ENCODE measurements at places on chromosomes 12 and 14. TPM values are rescaled to one million over a fixed set of nuclear protein-coding genes. Genes with fewer than 3 reads are reported as not detected.

GALNT6 gene
- total RNA-seq: 30.0 TPM

PAX9 gene
- not detected for total RNA-seq

FBLN5 gene
- 3.5 TPM for total RNA-seq

TAS2R20 gene
- 1.2 TPM for total RNA-seq

KRT83 gene
- total RNA-seq: not detected

KRT3 gene
- total RNA-seq: not detected

SSPN gene
- total RNA-seq: not detected

CFAP73 gene
- 0.55 TPM for total RNA-seq

TAMALIN gene
- total RNA-seq: 19.9 TPM

MIP gene
- not detected for total RNA-seq

RTL1 gene
- total RNA-seq: not detected

TSHR gene
- 0.39 TPM for total RNA-seq

FBXW8 gene
- total RNA-seq: 14.1 TPM

EIF2B1 gene
- total RNA-seq: 62.8 TPM

HRK gene
- total RNA-seq: not detected

ACSS3 gene
- not detected for total RNA-seq

RFLNA gene
- total RNA-seq: not detected

RNF212B gene
- not detected for total RNA-seq

CHGA gene
- not detected for total RNA-seq

OR4Q2 gene
- not detected for total RNA-seq

JAG2 gene
- total RNA-seq: 3.2 TPM

SIX4 gene
- total RNA-seq: not detected

BCL11B gene
- 99.5 TPM for total RNA-seq

BMP4 gene
- total RNA-seq: 0.34 TPM

SRRM4 gene
- not detected for total RNA-seq

OTOGL gene
- not detected for total RNA-seq

SNRPF gene
- 30.7 TPM for total RNA-seq

SPTLC2 gene
- total RNA-seq: 60.6 TPM

FAM222A gene
- total RNA-seq: 1.1 TPM

KRT75 gene
- total RNA-seq: not detected

CCDC175 gene
- total RNA-seq: not detected

RNF34 gene
- total RNA-seq: 84.5 TPM

AQP6 gene
- total RNA-seq: not detected

CBX5 gene
- total RNA-seq: 113 TPM

IAPP gene
- total RNA-seq: not detected

SERPINA3 gene
- not detected for total RNA-seq

NFE2 gene
- total RNA-seq: not detected

B4GALNT3 gene
- 4.4 TPM for total RNA-seq

KRT2 gene
- total RNA-seq: not detected

SERPINA10 gene
- not detected for total RNA-seq
